Esophagus squamous epithelium (tissue), 5 donors: ENCODE measurements at places on chromosomes 5 and 9.

DNA sequence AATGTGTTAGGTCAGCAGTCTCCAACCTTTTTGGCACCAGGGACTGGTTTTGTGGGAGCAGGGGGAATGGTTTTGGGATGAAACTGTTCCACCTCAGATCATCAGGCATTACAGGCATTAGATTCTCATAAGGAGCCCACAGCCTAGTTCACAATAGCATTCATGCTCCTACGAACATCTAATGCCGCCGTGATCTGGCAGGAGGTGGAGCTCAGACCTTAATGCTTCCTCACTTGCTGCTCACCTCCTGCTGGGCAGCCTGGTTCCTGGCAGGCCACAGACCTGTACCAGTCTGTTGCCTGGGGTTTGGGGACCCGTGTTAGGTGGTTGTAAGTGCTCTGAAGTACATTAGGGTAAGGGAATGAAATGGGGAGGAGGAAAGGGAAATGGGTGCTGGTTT is 9.7 kb upstream of the CTNNA1 start:
- DNase-seq: no peak

- DNase-seq: no peak
Observed at GRCh38 chr9:79111653-79112052, 460.1 kb upstream of the TLE4 start.

GRCh38 chr9:21902136-21902535 is 92.1 kb downstream of the CDKN2A start:
- no peak for DNase-seq

DNA sequence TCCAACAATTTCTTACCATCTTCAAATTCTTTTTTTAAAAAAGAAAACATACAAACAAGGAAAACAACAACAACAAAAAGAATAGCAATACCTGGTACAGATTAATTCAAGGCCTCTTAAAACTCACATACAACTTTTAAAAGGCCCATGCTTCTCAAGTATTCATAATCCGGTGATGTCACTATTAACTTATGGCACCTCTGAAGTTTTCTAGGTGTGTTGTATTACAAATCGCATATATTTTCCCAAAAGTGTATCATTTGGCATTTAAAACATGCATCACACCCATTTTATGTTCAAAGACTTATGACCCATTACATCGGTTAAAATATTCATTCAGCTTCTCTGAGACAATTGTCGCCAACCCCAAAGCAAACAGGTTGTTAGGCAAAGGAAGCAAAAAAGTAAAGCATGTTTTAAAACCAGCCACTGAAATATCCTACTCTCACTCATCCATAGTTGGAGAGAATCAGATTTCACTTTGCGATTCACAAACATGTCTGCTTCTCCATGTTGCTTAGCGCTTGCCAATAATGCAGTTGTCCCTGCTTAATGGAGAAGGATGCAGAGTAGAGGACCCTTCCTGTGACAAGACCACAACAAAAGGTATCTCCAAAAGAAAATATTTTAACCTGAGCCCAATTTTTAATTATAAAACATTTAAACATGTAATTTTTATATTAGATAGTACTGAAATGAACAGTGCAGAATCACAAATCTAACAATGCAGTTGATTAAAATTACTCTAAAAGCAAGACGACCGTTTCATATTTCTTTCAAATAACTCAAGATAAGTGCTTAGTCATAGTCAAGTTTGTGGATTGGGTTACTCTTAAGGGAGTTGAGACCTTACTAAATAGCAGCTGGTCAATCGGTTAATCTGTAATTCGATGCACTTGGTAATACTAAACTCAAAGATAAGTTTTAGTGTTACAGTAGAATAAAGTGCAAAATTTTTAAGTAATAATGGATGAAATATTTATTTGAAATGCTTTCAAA is 1.6 kb downstream of the SKP1 start:
- DNase-seq: no peak

- DNase-seq: no peak
Observed at GRCh38 chr5:155053501-155053900, 39.9 kb downstream of the KIF4B start.

- DNase-seq: no peak
Observed at GRCh38 chr5:84885485-84886258, 501.0 kb upstream of the EDIL3 start.

DNA sequence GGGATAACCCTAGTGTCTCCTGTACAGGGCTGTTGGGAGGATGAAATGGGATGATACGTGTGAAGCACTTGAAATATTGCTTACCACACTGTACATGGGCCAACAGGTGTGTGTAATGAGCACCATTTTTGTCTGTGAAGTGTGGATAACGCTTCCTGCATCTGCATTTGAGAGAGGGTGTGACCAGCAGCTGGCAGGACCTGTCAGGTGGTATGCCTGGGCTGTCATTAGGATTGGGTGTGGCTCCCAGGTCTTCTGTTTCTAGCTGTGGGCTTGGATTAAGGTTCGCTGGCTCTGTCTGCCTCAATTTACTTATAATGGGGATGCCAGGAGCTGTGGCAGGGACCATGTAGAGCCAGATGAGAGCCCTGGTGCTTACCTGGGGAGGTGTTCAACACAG is 74.4 kb downstream of the PRRT1B start:
- DNase-seq: no peak

DNA sequence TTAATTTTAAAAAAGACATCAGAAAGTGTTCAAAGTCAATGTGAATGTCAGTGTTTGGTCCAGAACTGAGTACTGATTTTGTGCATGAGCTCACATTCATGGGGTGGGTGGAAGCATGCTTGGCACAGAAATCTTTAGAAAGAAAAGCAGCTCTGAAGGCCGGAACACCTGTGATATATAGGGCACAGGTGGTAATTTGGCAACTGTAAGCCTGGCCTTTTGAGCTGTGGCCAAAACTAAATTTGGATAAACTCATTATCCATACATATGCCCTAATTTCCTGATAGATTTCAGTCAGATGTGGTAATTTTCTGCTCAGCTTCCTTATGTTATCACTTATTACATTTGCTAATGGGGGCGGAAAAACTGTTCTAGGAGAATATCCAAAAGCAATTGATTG is 211.4 kb downstream of the HCN1 start:
- DNase-seq: no peak

DNA sequence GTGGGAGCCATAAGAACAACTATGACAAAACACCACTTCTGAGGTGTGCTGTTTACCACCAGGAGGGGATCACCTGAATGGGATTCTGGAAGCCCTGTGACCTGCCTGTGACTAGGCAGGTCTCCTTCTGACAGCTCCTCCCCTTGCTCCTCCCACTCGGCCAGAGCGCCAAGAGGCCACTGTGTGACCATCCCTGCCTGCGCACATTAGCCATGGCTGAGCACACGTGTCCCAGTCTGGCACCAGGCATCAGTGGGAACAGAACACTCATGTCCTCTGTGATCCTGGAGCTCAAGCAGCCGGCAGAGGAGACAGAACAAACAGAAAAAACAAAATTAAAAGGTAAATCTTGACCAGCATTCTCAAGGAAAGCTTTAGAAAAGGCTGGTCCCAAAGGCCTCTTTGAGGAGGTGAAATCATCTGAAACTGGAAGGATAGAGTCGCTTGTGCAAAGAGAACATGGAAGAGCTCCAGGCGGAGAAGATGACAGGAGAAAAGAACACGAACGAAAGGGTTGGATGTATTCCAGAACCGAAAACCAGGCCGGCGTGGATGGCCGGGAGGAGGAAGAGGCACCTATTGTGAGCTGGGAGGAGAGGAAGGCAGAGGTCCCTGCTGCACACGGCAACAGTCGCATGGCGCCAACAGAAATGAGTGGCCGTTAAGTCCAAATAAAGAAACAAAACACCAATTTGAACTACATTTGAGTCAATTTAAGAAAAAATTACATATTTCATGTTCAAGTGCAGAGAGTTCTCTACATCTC is 5.1 kb downstream of the MED10 start:
- DNase-seq: no peak

GRCh38 chr9:34983209-34983608 is 6.3 kb upstream of the DNAJB5 start:
- DNase-seq: no peak

DNA sequence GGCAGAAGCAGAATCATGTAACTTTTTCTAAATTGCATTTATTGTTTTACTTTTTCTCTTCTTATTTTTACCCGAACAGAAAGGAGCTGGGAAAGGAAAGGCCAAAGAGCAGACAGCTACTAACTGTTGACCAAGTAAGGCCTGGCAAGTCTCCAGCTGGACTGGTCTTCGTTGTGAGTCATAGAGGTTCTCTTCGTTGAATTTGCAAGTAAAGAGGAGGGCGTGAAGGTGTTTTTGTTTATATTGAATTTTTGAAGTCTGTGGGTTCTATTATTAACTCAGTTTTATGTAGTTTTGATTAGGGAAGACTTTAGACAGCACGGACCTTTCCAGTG is 416.5 kb upstream of the CCNH start:
- no peak for DNase-seq

GRCh38 chr5:131221888-131222287 is 42.0 kb upstream of the CDC42SE2 start:
- no peak for DNase-seq
